ENCODE measurements at places on chromosomes 2 and 18. TPM values are rescaled to one million over a fixed set of nuclear protein-coding genes. Genes with fewer than 3 reads are reported as not detected.

The C2orf80 gene
- total RNA-seq: not detected

The GPR35 gene
- total RNA-seq: 0.28 TPM

The SULT1C2 gene
- total RNA-seq: not detected

The CHRNG gene
- total RNA-seq: not detected

The CCDC102B gene
- 0.54 TPM for total RNA-seq

The SERPINB4 gene
- total RNA-seq: not detected

The MTIF2 gene
- total RNA-seq: 33.3 TPM

The RIT2 gene
- total RNA-seq: not detected

The IL37 gene
- total RNA-seq: not detected

The TUBB8B gene
- total RNA-seq: not detected

The RRM2 gene
- total RNA-seq: 53.6 TPM

The L3MBTL4 gene
- under 0.01 TPM for total RNA-seq
